Osteocyte (in vitro differentiated cells): ENCODE measurements at places on chromosomes 11 and 22. TPM values are rescaled to one million over a fixed set of nuclear protein-coding genes. Genes with fewer than 3 reads are reported as not detected.

- peak; percentile 92 for DNase-seq
Measured at GRCh38 chr11:12411806-12412727, 34.7 kb downstream of the PARVA start.

DNA sequence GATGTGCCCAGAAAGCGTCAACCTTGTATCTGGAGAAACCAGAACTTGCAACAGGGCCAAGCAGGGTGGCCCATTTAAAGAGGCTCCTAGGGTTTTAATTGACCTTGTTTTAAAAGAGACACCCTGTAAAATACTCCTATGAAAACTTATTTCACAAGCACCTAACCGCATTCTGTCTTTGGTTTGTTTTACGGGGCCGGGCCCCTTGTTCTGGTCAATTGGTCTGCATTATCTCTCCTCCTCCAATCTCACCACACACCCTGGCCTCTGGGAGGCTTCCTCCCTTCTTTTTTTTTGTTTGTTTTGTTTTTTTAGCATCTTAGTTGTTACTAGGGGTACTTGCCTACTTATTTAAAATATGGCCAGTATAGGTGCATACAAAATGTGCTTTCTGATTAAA, 4.7 kb downstream of the EHF start:
- no peak for DNase-seq

- DNase-seq: no peak
Measured at GRCh38 chr11:134015556-134015955, 53.3 kb upstream of the JAM3 start.

- DNase-seq: no peak
Measured at GRCh38 chr11:60396382-60396781, at the start of gene MS4A14. TSS of gene MS4A14 (plus strand) at chr11:60396459. CDS start at chr11:60396579, 120 bp downstream.

GRCh38 chr11:8503910-8504364, 90.1 kb downstream of the STK33 start:
- no peak for DNase-seq

The OPCML gene
- total RNA-seq: 0.11 TPM in 1 of 2 replicates, not detected in the other
